Omental fat pad (tissue), 4 donors: ENCODE measurements at places on chromosomes 3 and 15.

GRCh38 chr3:134601539-134602439, 49.0 kb downstream of the KY start:
- no peak for DNase-seq

GRCh38 chr3:107681396-107681795, 158.6 kb downstream of the BBX start:
- no peak for DNase-seq

DNA sequence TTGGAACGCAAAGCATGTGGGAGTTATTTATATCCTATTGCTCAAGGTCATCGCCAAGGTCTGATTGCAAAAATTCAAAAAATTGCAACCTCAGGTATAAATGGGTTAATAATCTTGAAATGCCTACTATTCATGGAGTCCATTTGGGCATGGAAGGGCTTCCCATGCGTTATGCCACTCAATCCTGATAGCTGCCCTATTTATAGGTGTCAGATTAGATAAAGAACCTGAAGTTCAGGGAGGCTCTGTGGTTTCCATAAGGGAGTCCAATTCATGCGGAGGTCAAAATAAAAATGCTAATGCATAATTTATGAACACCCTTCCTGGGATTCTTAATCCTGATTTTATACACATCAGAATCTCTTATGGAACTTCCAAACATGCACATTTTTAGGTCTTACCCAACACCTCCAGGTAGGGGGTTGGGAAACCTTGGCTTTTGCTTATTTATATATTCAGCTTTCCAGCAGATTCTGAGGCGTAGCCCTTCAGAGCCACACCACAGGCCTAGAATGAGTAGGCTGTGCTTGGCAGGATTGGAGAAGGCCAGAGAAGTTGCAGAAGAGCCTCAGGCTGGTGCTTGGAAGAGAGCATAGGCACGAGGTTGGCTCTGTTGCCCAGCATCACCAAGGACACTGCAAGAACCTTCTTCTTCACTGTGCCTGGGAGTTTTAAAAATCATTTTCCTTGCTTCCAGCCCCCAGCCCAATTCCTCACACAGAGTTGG, 324.4 kb upstream of the CFAP20DC start:
- no peak for DNase-seq

DNA sequence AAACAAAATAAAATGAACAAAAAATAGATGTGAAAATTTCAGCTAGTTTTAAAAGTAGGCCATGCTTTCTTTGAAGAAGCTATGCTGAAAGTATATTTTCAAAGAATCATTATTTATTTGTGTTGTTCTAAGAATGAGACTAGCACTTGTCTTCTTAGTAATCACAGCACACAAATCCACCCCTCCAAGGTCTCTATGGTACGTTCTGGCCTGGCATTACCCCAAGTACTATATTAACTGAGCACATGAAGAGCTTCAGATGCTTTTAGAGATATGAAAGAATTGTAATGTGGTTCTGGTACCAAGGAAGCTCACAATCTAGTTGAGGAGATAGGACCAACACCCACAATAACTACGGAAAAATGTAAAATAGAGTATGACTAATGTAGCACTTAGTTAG, 416.5 kb downstream of the PLCL2 start:
- no peak for DNase-seq

- no peak for DNase-seq
These were observed 119.5 kb upstream of the TMCO5A start for GRCh38 chr15:37814847-37815515.

- DNase-seq: no peak
These were observed 22.4 kb downstream of the PAQR5 start for GRCh38 chr15:69320977-69321554.

DNA sequence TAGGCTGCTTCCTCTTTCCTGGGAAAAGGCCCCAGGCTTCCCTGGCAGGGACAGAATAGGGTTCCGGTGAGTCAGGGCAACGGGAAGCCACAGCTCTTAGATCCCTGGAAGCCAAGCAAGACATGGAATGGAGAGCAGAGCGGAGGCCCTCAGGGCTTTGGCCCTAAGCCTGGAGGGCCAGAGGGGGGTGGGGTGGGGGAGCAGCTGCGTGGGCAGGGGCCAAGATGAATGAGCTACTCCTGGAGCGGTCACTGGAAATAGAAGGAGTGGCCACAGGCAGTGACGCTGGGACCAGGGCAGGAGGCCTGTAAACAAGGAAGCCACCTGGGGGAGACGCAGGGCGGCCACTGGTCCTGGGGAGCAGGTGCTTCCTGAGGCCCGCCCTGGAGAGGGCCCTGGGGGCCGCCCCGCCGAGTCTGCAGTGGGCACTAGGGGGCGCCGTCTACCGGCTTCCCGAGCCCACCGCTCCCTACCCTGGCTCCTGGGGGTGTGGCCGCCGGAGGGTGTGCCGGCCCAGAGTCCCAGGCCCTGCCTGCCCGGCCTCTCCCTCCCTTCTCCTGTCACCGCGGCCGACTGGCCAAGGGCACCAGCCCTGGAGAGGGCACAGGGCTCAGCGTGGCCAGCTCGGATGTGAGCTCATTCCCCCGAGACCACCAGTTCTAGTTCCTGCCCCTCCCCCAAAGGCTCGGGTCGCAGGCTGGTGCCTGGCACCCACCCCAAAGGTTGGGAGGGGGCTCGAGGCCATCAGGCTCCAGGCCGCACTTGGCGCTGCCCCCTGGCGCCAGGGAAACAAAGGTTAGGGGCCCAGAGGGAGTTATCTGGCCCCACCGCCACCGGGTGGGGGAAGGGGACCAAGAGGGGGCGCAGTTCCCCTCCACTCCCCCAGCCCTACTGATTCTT, 12.1 kb downstream of the VPS18 start:
- peak; percentile 65 for DNase-seq

- no peak for DNase-seq
These were observed 42.8 kb upstream of the MLF1 start for GRCh38 chr3:158528076-158528674.

DNA sequence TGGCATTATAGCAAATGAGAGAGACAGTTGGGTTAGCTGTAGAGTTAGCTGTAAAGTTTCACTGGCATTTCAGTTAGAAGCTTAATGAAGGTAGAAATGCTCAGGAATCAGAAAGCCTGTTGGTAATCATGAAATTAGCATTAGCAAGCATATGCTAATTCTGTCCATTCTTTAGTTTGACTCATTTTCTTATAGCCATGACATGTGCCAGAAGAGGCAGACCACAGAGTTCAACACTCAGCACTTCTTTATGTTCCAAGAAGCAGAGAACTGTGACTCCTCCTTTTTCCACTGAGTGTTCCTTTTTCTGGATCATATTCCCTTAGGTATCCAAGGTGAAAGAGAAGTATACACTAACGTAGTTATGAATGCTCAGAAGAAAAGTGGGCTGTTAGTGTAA, 276.2 kb upstream of the SGO1 start:
- DNase-seq: no peak

DNA sequence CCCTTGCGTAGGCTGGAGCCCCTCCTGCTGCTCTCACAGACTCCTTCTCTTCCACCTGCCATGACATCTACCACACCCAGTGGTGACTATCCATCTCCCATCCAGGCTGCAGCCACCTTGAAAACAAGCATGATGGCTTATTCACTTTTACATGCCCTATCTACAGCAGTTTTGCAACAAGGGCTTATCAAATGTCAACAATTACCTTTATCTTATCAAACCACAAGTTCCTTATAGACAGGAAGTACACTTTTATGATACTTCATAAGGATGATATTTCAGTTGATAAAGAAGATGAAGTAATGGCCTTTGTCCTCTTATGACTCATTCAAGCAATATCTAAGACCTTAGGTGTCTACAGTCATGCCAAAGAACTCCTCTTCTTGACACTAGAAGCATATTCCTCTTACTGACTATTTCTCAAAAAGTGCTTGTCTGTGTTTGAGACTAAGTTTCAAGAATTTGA, 125.3 kb upstream of the SPRED1 start:
- DNase-seq: no peak

GRCh38 chr3:42129014-42129953, 38.1 kb downstream of the TRAK1 start:
- no peak for DNase-seq

- no peak for DNase-seq
These were observed 28.2 kb upstream of the PIAS1 start for GRCh38 chr15:68025835-68026424.

DNA sequence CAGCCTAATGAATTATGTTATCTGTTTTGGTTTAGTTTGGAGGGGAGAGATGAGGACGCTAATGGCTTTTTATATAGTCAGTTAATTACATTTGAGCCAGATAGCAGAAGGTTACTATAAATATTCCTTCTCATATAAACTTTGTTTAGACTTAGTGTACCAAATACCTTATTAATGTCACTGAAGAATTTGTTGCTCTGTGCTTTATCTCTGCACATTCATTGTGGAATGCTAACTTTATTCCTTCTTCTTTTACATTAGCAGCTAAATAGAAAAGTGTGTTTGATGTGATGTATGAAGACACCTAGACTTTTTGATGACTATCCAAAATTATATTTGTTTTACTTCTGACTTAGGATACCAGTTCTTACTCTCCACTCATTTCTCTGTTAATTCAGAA, 105.2 kb downstream of the EPHA3 start:
- no peak for DNase-seq

GRCh38 chr15:85047271-85047948, 65.8 kb downstream of the PDE8A start:
- DNase-seq: no peak

- DNase-seq: peak; percentile 54
These were observed 39.7 kb downstream of the SPATA12 start for GRCh38 chr3:57100046-57100695.

DNA sequence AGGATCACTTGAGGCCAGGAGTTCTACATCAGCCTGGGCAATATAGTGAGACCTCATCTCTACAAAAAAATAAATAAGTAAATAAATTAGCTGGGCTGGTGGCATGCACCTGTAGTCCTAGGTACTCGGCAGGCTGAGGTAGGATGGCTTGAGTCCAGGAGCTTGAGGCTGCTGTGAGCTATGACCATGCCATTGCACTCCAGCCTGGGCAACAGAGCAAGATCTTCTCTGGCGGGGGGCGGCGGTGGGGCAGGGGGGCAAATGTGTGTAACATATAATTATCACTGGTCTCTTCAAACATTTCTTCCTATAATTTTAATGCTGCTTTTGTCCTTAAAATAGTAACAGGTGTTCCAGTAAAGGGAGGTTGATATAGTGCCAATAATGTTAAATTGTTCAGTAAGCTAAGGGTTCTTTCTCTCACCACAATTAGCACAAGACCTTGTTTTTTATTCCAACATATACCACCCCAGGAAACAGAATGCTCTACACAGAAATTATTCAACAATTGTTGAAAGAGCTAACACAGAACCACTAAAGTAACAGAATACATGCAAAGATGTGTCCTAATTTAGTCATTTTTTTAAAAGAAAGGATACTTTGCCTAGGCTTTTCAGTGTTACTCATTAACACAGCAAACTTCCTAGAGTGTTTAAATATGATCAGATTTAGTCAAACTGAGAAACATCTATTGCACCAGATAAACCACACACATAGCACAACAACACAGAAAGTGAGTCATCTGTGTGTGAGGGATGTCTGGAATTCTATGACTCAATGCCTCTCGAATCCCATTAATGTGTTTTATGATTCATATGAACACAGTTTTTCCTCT, 29.1 kb downstream of the ANKRD28 start:
- DNase-seq: no peak

- DNase-seq: no peak
These were observed 192.8 kb downstream of the DTWD1 start for GRCh38 chr15:49813625-49814024.

- no peak for DNase-seq
These were observed 863.3 kb downstream of the IGSF11 start for GRCh38 chr3:118171236-118171852.

DNA sequence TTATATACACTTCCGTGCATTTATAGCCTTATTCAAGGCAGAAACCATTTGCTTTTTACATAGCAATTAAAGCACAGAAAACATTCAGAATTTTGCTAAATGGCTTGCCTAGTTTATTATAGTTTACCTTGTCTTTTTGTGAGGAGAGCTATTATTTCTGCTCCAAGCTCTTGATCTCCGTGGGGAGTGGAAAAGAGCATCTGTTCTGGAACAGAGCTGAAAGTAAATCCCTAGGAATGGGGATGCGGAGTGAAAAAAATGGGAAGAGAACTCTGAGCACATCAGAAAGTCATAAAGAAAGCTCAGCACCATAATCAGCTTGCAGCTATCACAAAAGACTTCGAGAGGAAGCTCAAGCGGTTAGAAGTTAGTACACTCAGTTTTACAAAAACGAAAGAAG, 1006.7 kb downstream of the ROBO2 start:
- no peak for DNase-seq

- DNase-seq: no peak
These were observed 30.2 kb upstream of the FURIN start for GRCh38 chr15:90838139-90838538.

GRCh38 chr3:122727766-122728165, 47.1 kb downstream of the PARP14 start:
- DNase-seq: no peak

DNA sequence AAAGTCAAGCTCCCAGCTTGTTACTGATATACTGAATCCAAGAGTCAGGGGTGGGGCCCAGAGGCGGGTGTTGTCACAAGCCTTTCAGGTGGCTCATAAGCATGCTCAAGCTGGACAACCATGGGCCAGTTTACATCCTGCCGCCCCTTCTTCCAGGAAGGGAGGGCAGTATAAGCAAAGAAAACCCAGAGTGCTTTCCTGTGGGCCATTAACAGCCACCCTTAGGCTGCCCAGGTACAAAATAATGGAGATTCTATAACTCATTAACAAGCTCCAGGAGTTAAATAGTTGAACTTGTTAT, 183.2 kb downstream of the NTRK3 start:
- no peak for DNase-seq

GRCh38 chr3:38878646-38879045, 62.6 kb upstream of the SCN10A start:
- DNase-seq: no peak

- DNase-seq: no peak
These were observed 28.6 kb upstream of the KBTBD12 start for GRCh38 chr3:127886231-127886955.

GRCh38 chr15:69666441-69666882, 213.8 kb downstream of the RPLP1 start:
- DNase-seq: no peak

DNA sequence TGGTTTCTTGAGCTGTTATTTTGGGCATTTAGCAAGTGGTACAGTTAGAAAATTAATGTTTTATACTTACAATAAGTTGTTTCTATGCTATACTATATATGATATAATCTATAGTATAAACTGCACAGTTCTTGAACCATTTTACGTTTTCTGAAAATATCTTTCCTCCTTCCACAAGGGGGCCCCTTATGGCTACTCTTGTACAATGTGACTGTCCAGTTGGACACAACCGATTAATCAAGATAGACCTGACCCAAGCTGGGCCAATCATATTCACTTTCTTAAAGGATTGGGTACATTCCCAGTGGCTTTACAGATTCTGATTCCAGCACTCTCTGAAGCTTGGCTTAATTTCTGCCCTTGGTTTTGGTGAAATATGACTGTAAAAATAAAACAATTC, 953.4 kb downstream of the AGBL1 start:
- no peak for DNase-seq

GRCh38 chr3:110583373-110583935, 488.2 kb upstream of the NECTIN3 start:
- no peak for DNase-seq

- DNase-seq: no peak
These were observed 641.2 kb upstream of the ARRDC4 start for GRCh38 chr15:97319291-97319690.
